Kidney capillary endothelial cell (primary cell): ENCODE measurements at places on chromosomes 7 and 10.

DNA sequence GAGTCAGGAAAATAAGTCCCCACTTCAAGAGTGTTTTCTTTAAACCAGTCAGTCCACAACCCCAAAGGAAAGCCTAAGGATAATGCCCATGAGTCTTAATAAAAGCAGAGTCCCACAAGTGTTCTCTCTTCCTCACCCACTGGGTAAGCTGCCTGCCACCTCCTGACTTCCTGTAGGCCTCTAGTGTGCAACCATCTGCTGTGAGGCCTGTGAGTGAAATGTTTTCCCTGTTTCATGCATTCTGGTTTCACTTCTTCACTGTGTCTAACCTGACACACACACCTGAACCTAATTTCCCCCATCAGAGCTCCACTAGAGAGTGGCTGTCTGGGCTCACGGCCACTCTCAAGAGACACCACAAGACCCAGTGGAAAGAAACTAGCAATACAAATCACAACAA is 38.9 kb upstream of the GDF10 start:
- no peak for DNase-seq

GRCh38 chr7:138645284-138645683 is 55.9 kb downstream of the SVOPL start:
- no peak for DNase-seq

DNA sequence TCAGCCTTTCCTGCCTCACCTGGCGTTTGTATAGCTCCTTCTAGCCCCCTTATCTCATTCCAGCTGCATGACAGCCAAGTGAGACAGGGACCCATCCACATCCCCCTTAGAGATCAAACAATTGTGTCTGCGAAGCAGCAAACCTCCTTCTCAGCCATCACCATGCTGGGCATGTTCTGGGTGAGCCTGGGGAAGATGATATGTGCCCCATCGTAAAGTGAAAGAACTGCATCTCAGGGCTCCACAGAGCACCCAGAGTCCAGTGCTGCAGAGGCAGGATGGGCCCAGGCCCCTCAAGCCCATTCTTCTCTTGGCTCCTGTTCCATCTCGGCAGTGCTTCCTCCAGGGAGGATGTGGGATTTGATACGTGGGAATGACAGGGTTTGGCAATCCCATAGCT is 43.2 kb downstream of the FIGNL1 start:
- DNase-seq = no peak

GRCh38 chr10:121904888-121905287 is 22.9 kb downstream of the ATE1 start:
- no peak for DNase-seq

- DNase-seq = no peak
Observed at GRCh38 chr7:84193747-84194146, 842 bp downstream of the SEMA3A start.
